ENCODE measurements at places on chromosomes 7 and 10.

DNA sequence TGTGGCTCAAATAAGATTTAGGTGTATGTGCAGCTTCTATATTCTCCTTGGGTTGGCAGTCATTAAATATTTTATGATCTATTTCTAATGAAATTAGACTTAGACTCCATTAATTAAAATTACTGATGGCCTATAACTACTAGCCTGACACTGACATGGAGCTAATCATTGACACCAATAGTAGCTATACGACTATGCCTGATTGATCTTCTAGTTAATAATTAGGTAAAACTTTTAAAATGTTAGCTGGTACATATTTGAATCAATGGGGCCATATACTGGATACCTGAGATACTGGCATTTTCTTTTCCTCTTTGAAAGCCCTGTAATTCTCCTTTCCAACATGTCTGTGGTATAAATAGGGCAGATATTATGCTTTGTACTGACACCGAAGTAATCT is 14.4 kb downstream of the WEE2 start:
- DNase-seq, result no peak

- DNase-seq, result no peak
These were observed 220.3 kb downstream of the SNX13 start for GRCh38 chr7:17719998-17720397.

GRCh38 chr7:148118371-148118770 is 472.2 kb upstream of the C7orf33 start:
- no peak for DNase-seq

DNA sequence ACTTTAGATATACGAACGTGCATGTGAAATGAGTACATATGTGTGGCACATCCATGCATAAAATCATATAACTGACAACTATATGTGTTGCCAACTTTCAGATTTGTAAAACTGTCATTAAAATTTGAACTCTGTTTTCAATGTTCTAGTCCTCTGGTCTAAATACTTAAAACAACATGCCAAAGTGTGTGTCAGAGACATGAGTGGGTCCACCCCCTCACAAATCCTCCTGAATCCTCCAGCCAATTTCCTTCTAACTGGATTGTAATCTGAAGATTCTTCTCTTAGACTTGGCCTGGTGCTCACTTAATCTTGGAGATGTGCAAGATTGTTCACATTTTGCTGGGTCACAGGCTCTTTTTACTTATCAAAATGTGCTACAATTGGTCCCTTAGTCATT is 184.1 kb downstream of the RELN start:
- DNase-seq, result no peak

DNA sequence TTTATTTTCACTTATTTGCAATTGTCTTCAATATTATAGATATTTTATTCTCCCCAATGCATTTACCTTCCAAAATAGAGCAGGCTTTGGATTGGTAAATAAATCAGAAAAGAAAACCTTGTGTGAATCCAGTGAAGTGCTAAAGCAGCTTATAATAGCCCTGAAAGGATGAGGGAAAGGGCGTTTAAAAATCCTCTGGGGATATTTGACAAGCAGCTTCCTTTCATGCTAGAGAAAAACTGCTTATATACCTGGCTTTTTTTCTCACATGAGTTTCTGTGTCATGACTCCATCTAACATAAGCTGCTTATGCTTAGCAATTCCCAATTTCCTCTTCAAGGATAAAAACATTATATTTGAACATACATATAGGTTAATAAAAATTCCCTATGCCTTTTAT is 221.6 kb upstream of the SEMA3E start:
- DNase-seq, result no peak

- no peak for DNase-seq
These were observed 4.0 kb upstream of the MYOZ1 start for GRCh38 chr10:73645251-73645650.

- peak; percentile 62 for DNase-seq
These were observed 77.9 kb downstream of the KIAA1549 start for GRCh38 chr7:138903186-138903820.

DNA sequence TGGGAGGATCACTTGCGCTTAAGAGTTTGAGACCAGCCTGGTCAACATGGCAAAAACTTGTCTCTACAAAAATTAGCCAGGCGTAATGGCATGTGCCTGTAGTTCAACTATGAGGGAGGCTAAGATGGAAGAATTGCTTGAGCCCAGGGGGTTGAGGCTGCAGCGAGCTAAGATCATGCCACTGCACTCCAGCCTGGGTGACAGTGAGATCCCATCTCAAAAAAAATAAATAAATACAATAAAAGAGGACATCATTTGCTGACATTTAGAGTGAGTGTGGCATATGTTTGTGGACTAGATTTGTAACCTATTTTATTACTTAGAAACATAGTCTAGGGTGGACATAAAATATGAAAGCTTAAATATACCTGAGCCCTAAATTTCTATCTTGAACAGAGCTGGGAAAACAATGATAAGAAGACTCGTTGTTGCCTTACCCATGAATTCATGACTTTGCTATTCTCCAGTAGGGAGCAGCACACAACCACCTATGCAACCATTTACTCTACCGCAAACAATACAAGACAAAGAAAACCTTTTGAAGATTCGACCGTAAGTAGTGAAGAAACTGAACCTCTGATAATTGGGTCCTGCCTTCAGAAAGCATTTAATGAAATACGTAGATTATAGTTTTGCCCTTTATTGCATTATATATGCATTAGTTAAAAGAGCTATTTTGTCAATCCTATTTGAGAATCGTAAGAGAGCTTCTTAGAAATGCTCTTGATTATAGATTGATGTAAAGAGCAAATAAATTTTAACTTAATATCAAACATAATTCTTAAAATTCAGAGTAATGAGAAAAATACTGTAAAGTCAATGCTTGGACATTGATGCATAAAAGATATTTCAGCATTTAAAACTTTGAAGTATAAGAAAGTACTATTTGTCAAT is 83.5 kb downstream of the GNAT3 start:
- DNase-seq, result no peak

DNA sequence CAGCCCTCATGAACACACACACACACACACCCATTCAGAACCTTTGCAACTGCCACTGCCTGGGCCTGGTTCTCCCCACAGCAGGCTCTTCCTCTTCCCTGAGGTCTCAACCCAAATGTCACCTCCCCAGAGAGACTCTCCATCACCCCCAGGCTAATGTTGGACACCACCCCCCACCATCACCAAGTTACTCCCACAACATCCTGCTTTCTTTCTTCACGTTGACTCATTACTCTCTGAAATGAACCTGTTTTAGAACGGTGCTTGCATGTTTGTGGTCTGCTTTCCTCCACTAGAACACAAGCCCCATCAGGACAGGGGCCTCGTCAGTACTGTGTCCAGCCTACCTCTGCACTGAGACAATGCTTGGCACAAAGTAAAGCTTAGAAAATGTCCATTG is 16.0 kb downstream of the AFAP1L2 start:
- DNase-seq, result no peak

GRCh38 chr10:119783665-119784027 is 57.8 kb downstream of the INPP5F start:
- DNase-seq, result no peak

- DNase-seq, result no peak
These were observed 53.2 kb downstream of the TFAM start for GRCh38 chr10:58438340-58438871.

GRCh38 chr10:81548160-81548559 is 326.8 kb upstream of the NRG3 start:
- DNase-seq, result no peak

GRCh38 chr7:153858355-153858754 is 193.8 kb upstream of the DPP6 start:
- no peak for DNase-seq

- DNase-seq, result no peak
These were observed 64.4 kb downstream of the CALML3 start for GRCh38 chr10:5589011-5589660.

- no peak for DNase-seq
These were observed 173.4 kb upstream of the SHH start for GRCh38 chr7:155985518-155986250.

DNA sequence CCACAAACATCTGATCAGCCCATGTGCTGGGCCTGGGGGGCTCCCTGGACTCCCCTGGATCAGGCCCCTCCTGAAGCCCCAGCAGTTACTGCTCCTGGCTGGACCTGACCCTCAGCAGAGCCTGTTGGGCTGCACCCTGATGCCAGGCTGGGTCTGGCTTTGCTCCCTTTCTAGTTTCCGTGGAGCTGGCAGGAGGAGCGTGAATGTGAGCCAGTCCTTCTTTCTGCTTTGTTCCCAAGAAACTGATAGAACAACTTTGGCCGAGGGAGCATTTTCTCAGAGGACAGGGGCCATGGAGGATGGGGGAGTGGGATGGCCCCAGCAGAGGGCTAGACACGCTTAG is 128.2 kb downstream of the NEURL1 start:
- DNase-seq, result no peak

DNA sequence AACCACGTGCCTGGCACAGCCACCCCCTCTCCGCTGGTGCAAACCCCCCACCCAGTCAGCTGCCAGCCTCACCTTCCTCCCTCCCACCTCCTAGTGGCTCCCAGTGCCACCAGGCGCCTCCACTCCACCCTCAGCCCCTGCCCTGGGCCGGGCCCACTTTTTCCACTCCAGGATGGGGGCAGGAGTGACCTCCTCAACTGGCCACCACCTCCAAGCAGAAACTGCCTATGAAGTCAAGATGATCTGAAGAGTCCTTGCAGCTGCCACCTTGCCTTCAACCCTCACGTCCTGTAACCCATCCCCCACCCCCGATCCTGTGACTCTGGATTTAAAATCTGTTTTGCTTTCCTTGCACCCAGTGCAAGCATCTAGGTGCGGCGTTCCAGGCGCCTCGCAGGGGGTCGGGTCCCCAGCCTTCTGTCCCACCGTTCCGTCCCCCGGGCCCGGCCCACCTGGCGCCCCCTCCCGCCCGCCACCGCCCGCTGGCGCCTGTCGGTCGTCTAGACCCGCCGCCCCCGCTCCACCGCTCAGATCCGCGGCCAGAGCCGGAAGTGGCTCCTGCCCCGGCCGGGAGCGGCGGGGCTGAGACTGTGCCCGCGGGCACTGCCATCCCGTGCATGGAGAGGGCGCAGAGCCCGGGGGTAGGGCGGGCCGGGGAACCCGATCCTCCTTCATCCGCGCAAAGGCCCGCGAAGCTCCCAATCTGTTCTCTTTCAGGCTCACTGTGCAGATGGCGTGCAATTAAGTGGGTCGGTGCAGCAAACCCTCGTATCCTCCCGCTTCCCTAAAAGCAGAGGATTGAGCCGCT is 51.2 kb upstream of the GTF2I start:
- DNase-seq, result peak; percentile 40

DNA sequence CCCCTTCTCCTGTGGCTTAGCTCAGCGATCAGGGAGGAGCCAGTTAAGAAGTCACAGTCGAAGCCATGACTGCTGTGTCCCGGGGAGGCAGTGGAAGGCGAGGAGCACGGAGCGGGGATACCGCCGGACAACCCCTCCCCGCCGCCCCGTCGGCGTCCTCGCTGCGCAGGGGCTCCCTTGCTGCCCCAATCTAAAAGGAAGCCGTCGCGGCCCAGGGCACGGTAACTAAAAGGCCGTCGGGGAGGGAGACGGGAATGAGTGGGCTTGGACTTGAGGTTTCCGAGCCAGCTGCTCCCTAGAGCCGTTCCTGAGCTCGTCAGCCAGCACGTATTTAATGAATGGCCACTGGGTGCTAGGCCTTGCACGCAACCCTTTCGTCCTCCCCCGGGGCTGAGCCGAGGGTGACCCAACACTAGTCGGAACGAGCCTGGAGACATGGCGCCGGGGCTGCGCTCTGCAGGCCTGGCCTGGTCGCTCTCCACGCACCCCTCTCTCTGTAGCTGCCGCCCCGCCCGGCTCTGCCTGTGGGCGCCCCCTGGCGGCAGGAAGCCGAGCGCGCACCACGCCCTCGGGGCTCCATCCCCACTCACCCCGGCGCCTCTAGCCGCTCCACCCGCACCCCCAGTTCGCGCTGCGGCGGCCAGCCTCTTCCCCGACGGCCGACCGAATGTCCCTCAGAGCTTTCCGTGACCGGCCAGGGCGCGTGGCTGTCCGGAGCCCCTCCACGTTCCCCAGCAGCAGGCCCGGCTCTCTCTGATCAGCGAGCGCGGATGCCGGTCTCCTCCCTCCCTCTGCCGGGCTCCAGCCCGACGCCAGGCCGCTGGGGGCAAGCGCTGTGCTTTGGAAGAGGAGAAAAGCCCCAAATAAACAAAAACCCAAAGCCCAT is 29.3 kb upstream of the KCNK18 start:
- peak; percentile 49 for DNase-seq

DNA sequence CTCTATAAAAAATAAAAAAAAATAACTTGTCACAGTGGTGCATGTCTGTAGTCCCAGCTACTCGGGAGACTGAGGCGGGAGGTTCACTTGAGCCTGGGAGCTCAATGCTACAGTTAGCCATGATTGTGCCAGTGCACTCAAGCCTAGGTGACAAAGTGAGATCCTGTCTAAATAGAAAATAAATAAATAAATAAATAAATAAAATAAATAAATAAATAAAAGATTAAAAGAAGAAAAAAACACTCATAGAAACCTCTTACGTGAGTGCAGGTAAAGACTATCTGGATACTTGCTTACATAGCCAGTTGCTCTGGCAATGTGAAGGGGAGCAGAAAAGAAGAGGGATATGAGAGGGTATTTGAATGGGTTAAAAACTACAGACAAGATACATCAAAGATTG is 242.5 kb upstream of the PCDH15 start:
- no peak for DNase-seq

DNA sequence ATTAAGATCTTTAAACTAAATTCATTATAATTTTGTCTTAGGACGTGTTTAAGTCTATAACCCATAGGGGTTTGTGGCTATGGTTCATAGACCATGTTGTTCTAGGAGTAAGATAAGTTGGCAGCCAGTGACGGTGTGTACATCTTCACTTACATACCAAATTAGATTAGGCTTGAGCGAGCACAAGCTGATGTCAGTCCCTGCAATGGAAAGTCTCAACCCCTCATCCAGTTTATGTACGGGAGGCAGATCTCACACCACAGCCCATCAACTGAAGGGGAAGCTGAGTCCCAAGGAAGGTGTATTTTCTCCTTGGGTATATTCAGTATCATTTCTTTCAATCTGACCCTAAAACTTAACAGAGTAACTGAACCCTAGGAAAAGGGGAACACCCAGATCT is 5.1 kb upstream of the SMC3 start:
- DNase-seq, result no peak

DNA sequence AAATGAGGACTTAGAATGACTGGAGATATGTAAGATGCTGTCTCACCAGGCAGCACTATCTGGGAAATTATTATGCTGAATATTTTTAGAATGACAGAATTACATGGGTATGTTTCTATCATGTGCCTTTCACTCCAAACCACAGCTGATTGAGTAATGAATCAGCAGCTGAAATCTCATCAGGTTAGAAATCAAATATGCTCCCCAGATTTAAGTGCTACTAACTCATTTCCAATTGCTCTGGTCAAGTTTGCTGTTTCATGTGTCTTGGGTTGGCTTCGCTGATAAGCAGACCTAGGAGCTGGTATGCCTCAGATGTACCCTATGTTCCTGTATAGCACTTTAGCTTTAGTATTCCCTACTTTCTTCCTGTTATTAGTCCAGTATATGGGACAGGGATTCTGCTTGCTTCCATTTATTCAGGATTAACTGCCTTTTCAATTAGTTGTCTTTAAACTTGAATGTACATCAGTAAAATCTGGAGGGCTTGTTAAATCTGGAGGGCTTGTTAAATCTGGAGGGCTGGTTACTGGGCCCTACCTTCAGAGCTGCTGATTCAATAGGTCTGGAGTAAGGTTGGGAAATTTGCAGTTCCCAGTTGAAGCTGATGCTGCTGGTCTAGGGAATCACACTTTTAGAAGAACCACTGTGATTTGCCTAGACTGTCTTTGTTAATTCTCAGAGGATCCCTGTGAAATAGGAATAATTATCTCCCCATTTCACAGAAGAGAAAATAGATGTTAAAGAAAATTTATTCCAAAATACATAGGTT is 172.9 kb downstream of the DKK1 start:
- no peak for DNase-seq

GRCh38 chr10:86950349-86950748 is 7.1 kb downstream of the MMRN2 start:
- DNase-seq, result no peak

Data from stimulated activated CD4-positive, alpha-beta T cell treated with anti-CD3 and anti-CD28 coated beads, Interleukin-12 subunit alpha, Interleukin-12 subunit beta, amount 100 ng/mL, for 24 hours (primary cell).